ENCODE measurements at places on chromosomes 4 and X.

GRCh38 chr4:20422398-20422797 is 170.7 kb downstream of the SLIT2 start:
- DNase-seq = peak; percentile 3

DNA sequence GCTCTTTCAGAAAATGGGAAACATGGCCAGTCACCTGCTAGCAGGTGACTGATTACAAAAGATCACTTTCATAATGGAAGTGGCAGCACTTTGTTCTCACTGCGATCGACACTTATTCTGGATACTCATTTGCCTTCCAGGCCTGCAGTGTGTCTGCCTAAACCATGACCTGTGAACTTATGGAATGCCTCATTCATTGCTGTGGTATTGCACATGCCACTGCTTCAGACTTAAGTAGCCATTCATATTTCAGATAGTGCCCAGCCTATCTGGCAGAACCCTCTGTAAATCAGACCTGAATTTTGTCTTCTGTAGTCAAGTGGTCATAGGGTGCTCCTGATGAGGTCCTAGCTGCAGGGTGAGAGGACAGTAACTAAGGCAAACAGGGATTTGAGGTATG is 23.3 kb upstream of the MGST2 start:
- DNase-seq = no peak

DNA sequence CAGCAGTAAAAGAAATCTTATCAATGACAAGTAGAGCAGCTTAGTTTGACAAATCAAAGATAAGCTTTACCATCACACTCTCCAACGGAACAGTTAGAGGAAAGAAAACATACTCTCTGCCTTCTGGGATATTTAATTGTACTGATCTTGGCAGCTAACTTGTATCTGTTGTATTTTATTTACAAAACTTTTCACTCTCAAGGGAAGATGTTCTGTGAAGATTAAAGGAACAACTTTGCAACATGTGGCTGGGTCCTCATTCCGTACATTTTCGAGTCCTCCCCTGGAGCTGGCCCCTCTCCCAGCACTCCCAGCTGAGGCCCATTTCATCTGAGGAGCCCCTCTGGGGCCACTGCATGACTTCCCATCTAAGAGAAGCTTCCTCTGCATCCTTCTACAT is 74.4 kb downstream of the RPS3A start:
- DNase-seq = no peak

GRCh38 chr4:3766785-3767569 is 792 bp downstream of the ADRA2C start:
- DNase-seq = no peak

DNA sequence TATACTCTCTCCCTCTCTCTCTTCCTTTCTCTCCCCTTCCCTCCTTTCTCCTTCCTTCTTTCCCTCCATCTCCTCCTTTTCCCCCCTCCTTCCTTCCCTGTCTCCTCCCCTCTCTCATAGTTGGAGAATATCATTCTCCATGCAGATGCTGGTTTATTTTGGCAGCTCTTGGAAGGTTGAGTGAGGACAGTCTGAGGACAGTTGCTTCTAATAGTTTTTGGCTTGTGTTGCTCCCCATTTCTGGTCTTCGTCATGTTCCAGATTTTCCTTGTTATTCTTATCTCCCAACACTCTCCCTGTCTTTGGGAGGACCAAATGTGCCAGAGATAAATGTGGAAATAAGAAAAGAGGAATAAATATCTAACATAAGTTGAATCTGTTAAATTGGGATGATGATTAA is 263.0 kb downstream of the FRMPD4 start:
- DNase-seq = no peak

- no peak for DNase-seq
Measured at GRCh38 chr4:147714575-147715401, 17.1 kb upstream of the ARHGAP10 start.

GRCh38 chrX:119826399-119826959 is 26.3 kb downstream of the UPF3B start:
- no peak for DNase-seq

- DNase-seq = no peak
Measured at GRCh38 chrX:38332505-38332904, 5.2 kb upstream of the RPGR start.

DNA sequence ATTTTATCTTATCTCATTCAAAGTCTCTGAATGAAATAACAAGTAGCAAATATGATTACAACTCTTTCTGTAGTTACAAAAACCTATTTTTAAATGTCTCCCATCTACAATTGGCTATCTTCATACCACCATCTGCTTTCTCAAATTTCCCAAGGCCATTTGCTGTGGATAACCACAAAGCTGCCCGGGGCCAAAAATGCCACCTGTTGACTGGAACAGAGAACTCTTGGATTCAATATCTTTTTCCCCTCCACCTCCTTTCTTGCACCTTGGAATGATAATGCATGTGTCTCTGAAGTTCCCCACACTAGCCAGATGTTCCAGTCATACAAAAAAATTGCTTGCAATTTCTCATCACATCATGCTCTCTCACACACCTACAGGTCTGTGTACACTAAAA is 93.3 kb upstream of the SCML1 start:
- DNase-seq = no peak

GRCh38 chr4:127630152-127630551 is 2.6 kb upstream of the INTU start:
- no peak for DNase-seq

- no peak for DNase-seq
Measured at GRCh38 chr4:168397611-168398169, 79.1 kb upstream of the DDX60 start.

- no peak for DNase-seq
Measured at GRCh38 chr4:150572704-150573504, 9.0 kb upstream of the MAB21L2 start.

DNA sequence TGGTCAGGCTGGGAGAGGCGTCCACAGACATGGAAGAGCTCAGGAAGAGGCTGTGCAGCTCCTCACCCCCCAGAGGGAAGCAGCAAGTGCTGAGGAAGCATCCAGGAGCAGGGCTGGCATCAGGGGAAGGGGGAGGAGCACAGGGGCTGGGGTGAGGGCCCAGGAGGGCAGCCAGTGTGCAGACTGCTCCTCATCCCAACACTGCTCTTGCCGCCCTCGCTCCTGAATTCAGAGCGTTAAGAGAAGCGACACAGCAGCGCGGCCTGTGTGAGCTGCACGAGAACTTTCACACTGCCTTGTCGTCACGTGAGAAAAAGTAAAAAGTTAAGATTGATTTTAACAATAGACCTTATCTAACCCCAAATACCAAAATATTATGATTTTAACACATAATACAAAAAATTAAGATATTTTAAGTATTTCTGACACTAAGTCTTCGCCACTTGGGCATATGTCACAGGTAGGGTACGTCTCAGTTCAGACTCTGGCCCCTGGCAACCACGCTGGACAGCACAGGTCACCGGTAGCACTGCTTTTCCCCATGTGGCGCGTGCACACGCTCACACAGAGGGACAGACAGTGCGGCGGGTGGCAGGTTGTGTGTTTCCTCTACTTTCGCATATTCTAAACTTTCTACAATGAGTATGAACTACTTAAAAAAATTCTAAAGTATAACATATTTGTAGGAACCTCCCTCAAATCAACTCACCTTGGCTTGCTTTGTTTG is 19.7 kb downstream of the NOP14 start:
- no peak for DNase-seq

- no peak for DNase-seq
Measured at GRCh38 chr4:185383451-185383850, 12.3 kb downstream of the LRP2BP start.

DNA sequence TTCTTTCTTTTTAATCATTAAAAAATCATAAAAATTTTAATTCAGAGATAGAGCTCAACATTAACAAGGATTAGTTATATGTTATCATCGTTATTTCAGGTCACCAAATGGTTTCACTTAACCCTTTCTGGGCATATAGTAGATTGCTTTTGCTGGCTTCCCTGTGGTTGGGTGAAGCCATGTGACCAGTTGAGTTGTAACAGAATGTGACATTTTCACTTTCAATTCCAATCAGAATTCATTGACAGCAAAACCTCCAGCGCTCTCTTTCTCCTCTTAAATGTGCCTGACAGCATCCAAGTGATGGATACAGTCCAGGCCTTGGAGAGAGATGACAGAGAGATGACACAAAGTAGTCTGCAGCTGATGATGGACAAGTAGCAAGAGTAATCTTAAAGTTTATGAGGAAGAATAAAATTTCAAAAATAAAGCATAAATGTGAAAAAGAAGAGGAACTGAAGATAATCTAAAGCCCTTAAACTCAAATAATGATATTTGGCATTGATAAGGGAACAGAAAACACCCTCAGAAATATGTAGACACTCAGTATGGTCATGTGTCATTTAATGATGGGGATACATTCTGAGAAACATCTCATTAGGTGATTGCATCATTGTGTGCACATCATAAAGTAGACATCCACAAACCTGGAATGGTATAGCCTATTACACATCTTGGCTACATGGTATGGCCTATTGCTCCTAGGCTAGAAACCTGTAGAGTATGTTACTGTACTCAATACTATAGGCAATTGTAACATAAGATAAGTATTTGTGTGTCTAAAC is 92.3 kb upstream of the QRFPR start:
- no peak for DNase-seq

DNA sequence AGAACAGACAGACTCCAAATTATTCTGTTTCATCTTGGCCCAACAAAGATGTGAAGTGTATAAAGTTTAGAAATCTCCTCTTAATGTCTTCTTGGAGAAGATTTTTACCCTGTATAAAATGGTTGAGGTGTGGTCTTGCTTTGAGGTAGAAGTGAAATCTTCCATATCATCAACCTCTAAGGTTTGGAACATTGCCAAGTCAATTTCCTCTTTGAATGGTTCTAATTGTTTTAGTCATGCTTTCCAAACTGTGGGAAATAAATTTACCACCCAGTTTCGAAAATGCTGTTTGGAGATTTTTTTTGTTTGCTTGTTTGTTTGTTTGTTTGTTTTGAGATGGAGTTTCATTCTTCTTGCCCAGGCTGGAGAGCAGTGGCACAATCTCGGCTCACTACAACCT is 174.1 kb upstream of the ADAMTS3 start:
- no peak for DNase-seq

- DNase-seq = no peak
Measured at GRCh38 chrX:124035657-124036056, 74.2 kb downstream of the STAG2 start.

- no peak for DNase-seq
Measured at GRCh38 chr4:15149839-15150592, 147.7 kb downstream of the CPEB2 start.

- DNase-seq = no peak
Measured at GRCh38 chr4:106707776-106708463, 328.2 kb downstream of the DKK2 start.

GRCh38 chr4:147138171-147138570 is 192.5 kb upstream of the TTC29 start:
- DNase-seq = no peak

DNA sequence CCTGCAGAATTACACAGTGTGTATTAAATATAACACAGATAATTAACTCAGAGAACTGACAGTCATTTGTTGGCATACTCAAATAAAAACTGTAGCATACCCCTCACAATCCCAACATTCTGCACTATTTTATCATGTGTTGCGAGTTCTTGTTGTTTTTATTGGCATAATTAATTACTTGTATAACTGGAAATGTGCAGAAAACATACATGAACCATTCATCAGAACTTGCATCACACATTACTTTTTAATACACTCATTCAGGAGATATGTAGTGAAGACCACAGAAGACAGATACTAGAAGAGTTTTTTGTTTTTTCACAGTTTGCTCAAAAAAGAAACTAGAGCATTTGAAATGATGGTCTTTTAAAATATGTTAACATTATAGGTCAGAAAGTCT is 74.6 kb upstream of the NEIL3 start:
- no peak for DNase-seq

DNA sequence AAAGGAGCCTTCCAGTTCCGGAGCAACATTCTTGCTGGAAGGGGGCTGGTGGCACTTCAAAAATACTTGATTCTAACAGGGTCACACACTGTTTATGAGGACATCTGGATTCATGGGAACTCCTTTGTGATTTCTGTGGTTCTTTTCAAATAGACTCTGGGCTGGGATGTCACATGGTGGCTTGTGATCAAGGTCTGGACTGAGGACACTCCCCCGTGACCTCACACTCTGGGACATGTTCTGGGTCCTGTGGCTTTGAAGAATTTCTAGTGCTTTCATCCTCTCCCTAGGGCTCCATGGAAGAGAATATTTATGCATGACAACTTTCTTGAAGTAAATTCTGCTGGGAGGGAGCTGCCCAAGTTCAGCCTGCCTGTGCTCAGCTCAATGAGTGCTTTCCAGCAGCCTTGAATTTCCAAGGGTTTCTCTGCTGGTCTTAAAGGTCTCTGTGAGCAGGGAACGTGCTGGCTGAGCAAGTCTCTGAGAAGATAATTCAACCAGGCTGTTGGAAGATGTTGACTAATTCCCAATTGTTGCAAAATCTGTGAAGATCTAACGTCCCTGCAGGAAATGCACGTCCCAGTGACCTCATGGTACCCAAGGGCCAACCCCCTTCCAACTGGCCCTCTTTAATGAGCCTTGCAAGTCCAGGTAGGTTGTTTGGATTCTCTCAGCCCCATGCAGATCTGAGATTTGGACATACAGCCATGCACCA is 36.3 kb downstream of the GPR143 start:
- no peak for DNase-seq

GRCh38 chr4:1045595-1046201 is 34.3 kb downstream of the FGFRL1 start:
- DNase-seq = no peak

GRCh38 chr4:3491681-3492405 is 28.7 kb downstream of the DOK7 start:
- no peak for DNase-seq

- no peak for DNase-seq
Measured at GRCh38 chrX:9899640-9900111, 67.5 kb upstream of the CLDN34 start.

GRCh38 chrX:100973411-100973810 is 3.9 kb downstream of the ARL13A start:
- DNase-seq = no peak

GRCh38 chr4:165208741-165209388 is 1.5 kb downstream of the KLHL2 start:
- DNase-seq = no peak

DNA sequence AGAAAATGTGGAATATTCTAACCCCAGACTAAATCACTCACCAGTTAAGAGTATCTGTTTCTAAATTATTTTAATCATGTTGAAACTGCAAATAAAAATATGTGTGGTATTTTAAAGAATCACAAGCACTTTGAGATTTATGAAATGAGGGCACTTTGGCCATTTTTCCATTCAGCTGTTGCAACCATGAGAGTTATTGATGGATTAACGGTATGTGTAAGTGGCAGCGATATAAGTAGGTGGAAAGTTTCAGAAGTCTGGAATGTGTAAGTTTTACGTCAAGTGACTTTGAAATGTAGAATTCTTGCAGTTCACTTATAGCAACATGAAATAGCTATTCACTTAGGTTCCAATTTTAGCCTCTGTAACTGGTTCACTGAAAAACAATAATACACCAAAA is 905.1 kb upstream of the SLIT2 start:
- DNase-seq = no peak

GRCh38 chrX:63652086-63652765 is 132.8 kb downstream of the ARHGEF9 start:
- no peak for DNase-seq
